ENCODE measurements at places on chromosomes 11 and 22.
A peak's percentile ranks its signal among the peaks of the same experiment; 100 is the strongest.

GRCh38 chr11:122265981-122266380 is 150.0 kb upstream of the BLID start:
- DNase-seq = no peak

GRCh38 chr11:94536386-94536785 is 7.3 kb upstream of the FUT4 start:
- DNase-seq = no peak

DNA sequence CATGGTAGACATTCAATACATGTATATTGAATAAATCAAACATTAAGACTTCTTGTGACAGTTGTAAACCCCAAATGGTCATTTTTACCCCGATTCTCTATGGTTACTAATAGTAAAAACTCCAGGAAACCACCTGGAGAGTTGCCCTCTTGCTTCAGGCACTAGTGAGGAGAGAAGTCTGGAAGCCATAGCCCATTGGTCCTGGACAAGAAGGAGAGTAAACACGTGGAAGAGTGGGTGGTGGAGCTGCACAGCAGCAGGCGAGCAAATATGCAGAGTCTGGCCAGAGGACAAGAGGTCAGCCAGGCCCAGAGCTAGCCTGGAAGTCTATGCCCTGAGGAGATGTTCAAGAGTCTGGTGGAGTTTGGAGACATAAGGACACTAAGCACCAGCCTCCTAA is 17.7 kb downstream of the DCHS1 start:
- DNase-seq = no peak

- DNase-seq = peak; percentile 53
These were observed 18.7 kb upstream of the JHY start for GRCh38 chr11:122863704-122864326.

- DNase-seq = peak; percentile 60
These were observed 4.0 kb downstream of the LRP4 start for GRCh38 chr11:46914363-46914762.

DNA sequence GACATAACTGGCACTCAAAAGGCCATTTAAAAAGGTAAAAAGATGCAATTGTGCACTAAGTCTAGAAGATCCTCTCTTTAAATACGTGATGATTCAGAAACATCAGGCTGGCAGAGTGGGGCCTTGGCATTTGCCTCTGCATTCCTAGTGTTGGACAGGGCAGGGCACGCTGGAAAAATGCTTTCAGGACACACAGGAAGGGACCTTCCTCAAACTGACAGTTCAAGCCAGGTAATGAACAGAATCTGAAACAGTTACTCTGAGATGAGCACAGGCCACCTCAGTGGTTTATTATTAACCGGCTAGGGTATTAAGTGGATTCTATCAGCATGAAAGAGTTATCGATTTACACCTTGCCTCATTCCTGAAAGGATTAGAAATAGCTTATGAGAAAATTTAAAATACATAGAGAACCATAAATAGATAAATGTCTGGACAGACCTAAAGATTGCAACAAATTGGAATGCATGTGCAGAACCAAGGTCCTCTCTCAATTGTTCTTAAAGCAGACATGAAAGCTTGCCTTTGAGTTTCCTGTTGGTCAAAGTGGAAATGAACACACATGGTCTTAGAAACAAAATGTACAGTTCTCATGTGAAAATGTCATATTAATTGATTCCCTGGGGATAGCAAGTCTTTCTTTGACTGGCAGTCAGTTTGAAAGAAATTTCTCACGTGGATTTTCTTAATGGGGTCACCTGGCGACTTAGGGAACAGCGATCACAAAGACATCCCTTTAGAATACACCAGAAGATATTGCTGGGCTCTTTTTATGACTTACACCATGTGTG is 21.5 kb upstream of the CSNK2A3 start:
- peak; percentile 23 for DNase-seq

DNA sequence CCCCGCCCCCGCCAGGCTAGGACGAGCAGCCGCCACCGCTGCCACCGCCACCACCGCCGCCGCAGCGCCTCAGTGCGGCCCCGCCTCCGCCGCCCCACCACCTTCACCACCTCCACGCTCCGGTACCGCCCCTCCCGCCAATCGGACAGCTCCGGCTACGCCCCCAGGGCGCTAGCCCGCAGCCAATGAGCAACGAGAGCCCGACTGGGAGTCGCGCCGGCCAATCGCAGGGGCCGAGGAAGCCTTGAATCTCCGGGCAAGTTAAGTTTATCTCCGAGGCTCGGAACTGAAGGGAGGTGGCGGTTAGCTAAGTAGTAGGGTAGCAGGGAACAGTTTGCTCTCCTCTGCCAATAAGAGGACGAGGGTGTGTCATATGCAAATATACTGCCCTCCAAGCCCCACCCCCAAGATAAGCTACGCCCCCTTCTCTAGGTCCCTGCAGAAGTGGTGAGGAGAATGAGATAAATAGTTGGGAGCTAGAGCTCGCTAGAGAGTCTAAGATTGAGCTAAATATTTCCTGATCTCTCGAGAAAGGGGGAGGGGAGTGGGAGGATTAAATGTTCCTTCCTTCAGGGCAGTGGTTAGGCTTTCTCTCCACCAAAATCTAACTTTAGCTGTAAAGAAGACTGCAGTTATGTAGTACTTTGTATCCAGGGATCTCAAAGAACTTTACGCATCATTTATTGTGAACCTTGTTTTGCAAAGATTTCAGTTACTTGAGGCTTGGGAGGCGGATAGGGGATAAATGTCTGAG is at the start of gene SESN3:
SESN3 (minus strand) TSS at position 76 of the 754 bp plus-strand sequence. CDS start 342 bp downstream, outside the sequence.
- DNase-seq = peak; percentile 100

All from epithelial cell of esophagus (primary cell).